ENCODE measurements at places on chromosomes 3 and 15. TPM values are rescaled to one million over a fixed set of nuclear protein-coding genes. Genes with fewer than 3 reads are reported as not detected.
A peak's percentile ranks its signal among the peaks of the same experiment; 100 is the strongest.

Gene IL16
- 0.65 TPM for total RNA-seq

Gene PAQR9
- total RNA-seq: not detected

Gene SERPINI1
- 2.4 TPM for total RNA-seq

Gene RTP1
- not detected for total RNA-seq

- no peak overlapping the region for H3K4me3 ChIP-seq
- H3K36me3 ChIP-seq: no peaks in the 10 kb centered on the region
- H3K4me1 ChIP-seq: no peaks in the 10 kb centered on the region
- no peak for DNase-seq
- no peaks in the 10 kb centered on the region for H3K27me3 ChIP-seq
These were observed 55.6 kb downstream of the TLNRD1 start for GRCh38 chr15:81056304-81056703.

DNA sequence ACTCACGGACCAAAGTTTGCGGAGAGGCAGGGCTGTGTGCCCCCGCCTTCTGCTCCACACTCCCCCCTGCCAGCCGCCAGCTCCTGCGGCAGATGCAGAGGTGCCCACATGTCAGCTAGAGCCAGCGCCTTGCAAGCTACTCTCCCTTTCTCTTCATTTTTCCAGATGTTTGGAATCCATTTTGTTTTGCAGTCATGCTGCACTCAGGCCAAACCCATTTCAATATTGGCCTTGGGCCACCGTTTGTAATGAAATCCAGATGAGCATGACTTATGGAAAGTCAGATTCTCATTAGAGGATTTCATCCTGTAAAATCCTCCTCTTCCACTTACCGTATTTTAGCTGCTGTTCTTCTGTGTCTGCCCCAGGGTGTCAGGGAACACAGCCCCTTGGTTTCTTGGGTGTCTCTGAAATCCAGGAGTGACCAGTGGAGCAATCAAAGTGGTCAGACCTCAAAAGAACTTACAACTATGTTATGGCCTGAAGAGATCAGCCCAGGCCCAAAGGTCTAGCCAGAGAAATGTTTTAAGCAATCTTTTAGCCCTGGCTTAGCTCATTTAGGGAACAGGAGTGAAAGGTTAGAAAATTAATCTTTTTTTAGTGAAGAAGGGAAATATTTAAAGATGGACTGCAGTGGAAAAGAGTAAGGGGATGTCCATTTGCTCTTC lies 65.8 kb downstream of the AAGAB start:
- H3K36me3 ChIP-seq: peaks cover 40% of the 10 kb centered on the region
- no peaks in the 10 kb centered on the region for H3K4me1 ChIP-seq
- H3K4me3 ChIP-seq: no peak overlapping the region
- no peaks in the 10 kb centered on the region for H3K27me3 ChIP-seq
- DNase-seq: no peak

GRCh38 chr3:28504976-28505375 lies 156.4 kb upstream of the AZI2 start:
- no peaks in the 10 kb centered on the region for H3K4me1 ChIP-seq
- H3K27ac ChIP-seq: no peak overlapping the region
- no peaks in the 10 kb centered on the region for H3K36me3 ChIP-seq
- DNase-seq: no peak

Gene THRB
- total RNA-seq: 11.2 TPM

Gene AMT
- total RNA-seq: 12.9 TPM

Gene SCN5A
- 4.7 TPM for total RNA-seq

Gene LRRC34
- 9.6 TPM for total RNA-seq

Gene ZBTB20
- 26.5 TPM for total RNA-seq

DNA sequence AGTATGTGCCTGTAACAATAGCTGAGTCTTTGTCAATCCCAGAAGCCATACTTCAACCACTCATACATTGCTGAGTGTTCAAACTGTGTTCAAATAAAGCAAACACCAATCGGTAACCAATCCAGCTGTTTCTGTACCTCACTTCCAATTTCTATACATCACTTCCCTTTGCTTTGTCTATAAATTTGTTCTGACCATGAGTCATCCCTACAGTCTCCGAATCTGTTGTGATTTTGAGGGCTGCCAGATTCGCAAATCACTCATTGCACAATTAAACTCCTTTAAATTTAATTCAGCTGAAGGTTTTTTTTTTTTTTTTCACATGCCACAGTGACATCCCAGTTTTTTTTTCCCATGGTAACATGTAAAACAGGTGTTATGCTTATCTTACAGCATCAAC lies 870.3 kb downstream of the NAALADL2 start:
- no peak overlapping the region for H3K27ac ChIP-seq
- no peaks in the 10 kb centered on the region for H3K36me3 ChIP-seq
- H3K4me1 ChIP-seq: no peaks in the 10 kb centered on the region
- H3K4me3 ChIP-seq: no peak overlapping the region
- DNase-seq: no peak

- H3K36me3 ChIP-seq: no peaks in the 10 kb centered on the region
- H3K27ac ChIP-seq: no peak overlapping the region
- no peaks in the 10 kb centered on the region for H3K27me3 ChIP-seq
- no peak for DNase-seq
- H3K4me3 ChIP-seq: no peak overlapping the region
- no peaks in the 10 kb centered on the region for H3K4me1 ChIP-seq
These were observed 735.8 kb downstream of the ZPLD1 start for GRCh38 chr3:103170651-103171050.

- H3K4me1 ChIP-seq: peaks cover 62% of the 10 kb centered on the region
- no peaks in the 10 kb centered on the region for H3K27me3 ChIP-seq
- H3K36me3 ChIP-seq: no peaks in the 10 kb centered on the region
- DNase-seq: no peak
- H3K4me3 ChIP-seq: no peak overlapping the region
These were observed 3.2 kb upstream of the ATP13A3 start for GRCh38 chr3:194489736-194490612.

GRCh38 chr3:108849075-108849474 lies 26.5 kb downstream of the TRAT1 start:
- no peaks in the 10 kb centered on the region for H3K4me1 ChIP-seq
- DNase-seq: no peak
- no peak overlapping the region for H3K27ac ChIP-seq
- no peaks in the 10 kb centered on the region for H3K36me3 ChIP-seq
- no peaks in the 10 kb centered on the region for H3K27me3 ChIP-seq
- H3K4me3 ChIP-seq: no peak overlapping the region

- no peaks in the 10 kb centered on the region for H3K4me1 ChIP-seq
- no peak overlapping the region for H3K4me3 ChIP-seq
- no peak for DNase-seq
- no peak overlapping the region for H3K27ac ChIP-seq
- H3K36me3 ChIP-seq: no peaks in the 10 kb centered on the region
- H3K27me3 ChIP-seq: peaks cover under 1% of the 10 kb centered on the region
These were observed 3.1 kb upstream of the CAMKV start for GRCh38 chr3:49872801-49873281.

Gene ATP2B2
- not detected for total RNA-seq

DNA sequence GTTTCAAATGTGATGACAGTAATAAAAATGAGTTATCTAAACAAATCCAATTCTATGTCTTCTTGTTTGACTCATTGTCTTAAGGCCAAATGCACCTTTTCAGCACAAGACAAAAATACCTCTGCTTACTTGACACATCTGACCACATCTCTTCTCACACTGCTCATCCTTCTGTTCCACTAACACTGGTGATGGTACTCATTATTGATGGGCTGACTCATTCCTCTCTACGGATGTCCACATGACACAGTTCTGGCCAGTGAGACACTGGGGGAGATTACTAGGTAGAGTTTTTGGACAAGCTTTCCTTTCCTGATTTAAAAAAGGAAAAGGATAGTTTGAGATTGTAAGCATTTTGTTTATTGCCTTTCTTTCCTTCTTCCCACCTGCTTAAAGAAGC lies 410.6 kb upstream of the THRB start:
- no peaks in the 10 kb centered on the region for H3K27me3 ChIP-seq
- H3K36me3 ChIP-seq: no peaks in the 10 kb centered on the region
- H3K27ac ChIP-seq: no peak overlapping the region
- no peak for DNase-seq
- H3K4me1 ChIP-seq: no peaks in the 10 kb centered on the region

Gene SENP5
- total RNA-seq: 52.3 TPM

GRCh38 chr15:79680720-79681119 lies 216.1 kb downstream of the MTHFS start:
- H3K4me3 ChIP-seq: no peak overlapping the region
- DNase-seq: peak; percentile 7
- no peaks in the 10 kb centered on the region for H3K27me3 ChIP-seq
- H3K27ac ChIP-seq: no peak overlapping the region
- H3K4me1 ChIP-seq: peaks cover 18% of the 10 kb centered on the region

GRCh38 chr3:182793663-182794454 lies 555 bp downstream of the ATP11B start:
- H3K4me3 ChIP-seq: peak overlapping the region; percentile 68
- H3K27me3 ChIP-seq: no peaks in the 10 kb centered on the region
- peak; percentile 50 for DNase-seq
- H3K4me1 ChIP-seq: peaks cover 38% of the 10 kb centered on the region
- peak overlapping the region; percentile 50 for H3K27ac ChIP-seq
- peaks cover 5% of the 10 kb centered on the region for H3K36me3 ChIP-seq

Gene TLR9
- 0.30 TPM for total RNA-seq

- H3K36me3 ChIP-seq: no peaks in the 10 kb centered on the region
- H3K27me3 ChIP-seq: no peaks in the 10 kb centered on the region
- no peaks in the 10 kb centered on the region for H3K4me1 ChIP-seq
- DNase-seq: no peak
These were observed 1449.0 kb downstream of the OTOL1 start for GRCh38 chr3:162945626-162946025.

DNA sequence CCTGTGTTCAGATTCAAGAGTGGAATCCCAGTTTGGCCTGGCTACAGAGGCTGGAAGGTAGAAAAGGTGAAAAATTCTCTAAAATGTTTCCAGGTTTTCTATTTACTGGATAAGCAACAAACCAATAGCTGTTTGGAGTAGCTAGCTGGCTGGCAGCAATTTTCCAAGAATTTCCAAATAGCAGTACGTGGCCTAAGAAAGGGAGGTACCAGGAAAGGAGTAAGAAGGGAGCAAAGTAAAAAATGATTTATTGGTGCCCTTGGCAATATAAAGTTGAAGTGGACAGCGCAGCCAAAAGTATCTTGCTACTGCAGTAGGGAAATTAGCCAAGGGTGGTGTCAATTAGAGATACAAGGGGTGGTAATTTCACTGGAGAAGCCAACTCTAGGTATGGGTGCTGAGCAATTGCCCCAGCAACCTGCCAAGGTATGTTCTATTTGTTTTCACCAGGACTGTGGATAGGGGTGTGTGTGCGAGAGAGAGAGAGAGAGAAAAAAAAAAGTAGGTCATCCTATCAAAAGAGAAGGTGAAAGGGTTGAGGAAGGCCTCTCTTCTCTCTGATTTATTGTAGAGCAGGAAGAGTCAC lies 40.8 kb upstream of the THBS1 start:
- H3K27ac ChIP-seq: no peak overlapping the region
- DNase-seq: no peak
- no peak overlapping the region for H3K4me3 ChIP-seq

GRCh38 chr3:77236118-77236517 lies 196.2 kb downstream of the ROBO2 start:
- no peaks in the 10 kb centered on the region for H3K36me3 ChIP-seq
- no peaks in the 10 kb centered on the region for H3K27me3 ChIP-seq
- H3K4me1 ChIP-seq: no peaks in the 10 kb centered on the region
- H3K27ac ChIP-seq: no peak overlapping the region
- no peak for DNase-seq
- H3K4me3 ChIP-seq: no peak overlapping the region

DNA sequence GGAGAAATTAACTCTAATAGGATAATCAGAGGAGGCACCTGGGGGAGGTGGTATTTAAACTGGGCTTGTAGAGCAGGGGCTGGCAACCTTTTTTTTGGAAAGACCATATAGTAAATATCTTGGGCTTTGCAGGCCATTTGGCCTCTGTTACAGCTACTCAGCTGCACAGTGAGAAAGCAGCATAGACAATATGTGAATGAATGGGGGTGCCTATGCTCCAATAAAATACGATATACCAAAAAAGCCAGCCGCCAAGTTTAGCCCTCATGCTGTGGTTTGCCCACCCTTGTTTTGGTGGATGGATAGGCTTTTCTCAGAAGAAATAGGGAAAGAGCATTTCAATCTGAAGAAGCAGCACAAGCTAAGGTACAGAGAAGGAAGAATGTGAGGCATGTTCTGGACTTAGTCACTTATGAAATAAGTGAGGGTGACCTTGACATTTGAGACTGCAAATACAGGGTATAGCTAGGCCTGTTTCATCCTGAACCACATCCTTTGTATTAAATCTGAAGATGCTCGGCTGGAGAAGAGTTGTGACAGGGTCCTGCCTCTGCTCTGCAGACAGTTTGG lies 131.0 kb upstream of the NR2E3 start:
- H3K4me3 ChIP-seq: peak overlapping the region; percentile 42
- H3K27me3 ChIP-seq: no peaks in the 10 kb centered on the region
- peak; percentile 43 for DNase-seq
- H3K36me3 ChIP-seq: no peaks in the 10 kb centered on the region
- H3K27ac ChIP-seq: peak overlapping the region; percentile 78
- H3K4me1 ChIP-seq: peaks cover 59% of the 10 kb centered on the region

GRCh38 chr3:59334585-59334984 lies 284.8 kb upstream of the CFAP20DC start:
- no peaks in the 10 kb centered on the region for H3K27me3 ChIP-seq
- no peaks in the 10 kb centered on the region for H3K36me3 ChIP-seq
- DNase-seq: no peak
- no peak overlapping the region for H3K27ac ChIP-seq

Gene C15orf62
- 0.23 TPM for total RNA-seq
